Pulmonary artery endothelial cell (primary cell): ENCODE measurements at places on chromosomes 11 and 22. TPM values are rescaled to one million over a fixed set of nuclear protein-coding genes. Genes with fewer than 3 reads are reported as not detected.

The OR52N4 gene
- total RNA-seq: not detected in 2 replicates

DNA sequence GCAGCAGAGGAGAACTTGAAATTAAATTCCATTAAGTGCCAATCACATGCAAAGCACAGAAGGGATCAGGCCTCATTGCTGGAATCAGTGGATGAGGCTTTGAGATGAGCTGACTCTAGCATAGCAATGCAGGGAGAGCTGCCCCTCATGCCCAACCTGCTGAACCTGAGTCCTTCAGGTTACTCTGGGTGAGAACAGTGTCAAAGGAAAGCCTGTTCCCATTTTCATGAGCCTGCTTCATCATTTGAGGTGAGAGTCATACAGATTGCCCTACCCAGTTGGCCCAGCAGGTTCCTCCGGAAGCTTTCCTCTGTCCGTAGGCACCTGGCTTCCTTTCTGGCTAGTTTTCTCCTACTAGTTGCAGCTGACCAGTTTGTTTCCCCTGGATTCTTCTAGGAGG is 25.9 kb upstream of the ZBTB16 start:
- DNase-seq: no peak

- no peak for DNase-seq
Observed at GRCh38 chr11:75346912-75347647, 4.4 kb downstream of the ARRB1 start.

- peak; percentile 15 for DNase-seq
Observed at GRCh38 chr22:35231585-35232084, 25.7 kb upstream of the HMGXB4 start.

DNA sequence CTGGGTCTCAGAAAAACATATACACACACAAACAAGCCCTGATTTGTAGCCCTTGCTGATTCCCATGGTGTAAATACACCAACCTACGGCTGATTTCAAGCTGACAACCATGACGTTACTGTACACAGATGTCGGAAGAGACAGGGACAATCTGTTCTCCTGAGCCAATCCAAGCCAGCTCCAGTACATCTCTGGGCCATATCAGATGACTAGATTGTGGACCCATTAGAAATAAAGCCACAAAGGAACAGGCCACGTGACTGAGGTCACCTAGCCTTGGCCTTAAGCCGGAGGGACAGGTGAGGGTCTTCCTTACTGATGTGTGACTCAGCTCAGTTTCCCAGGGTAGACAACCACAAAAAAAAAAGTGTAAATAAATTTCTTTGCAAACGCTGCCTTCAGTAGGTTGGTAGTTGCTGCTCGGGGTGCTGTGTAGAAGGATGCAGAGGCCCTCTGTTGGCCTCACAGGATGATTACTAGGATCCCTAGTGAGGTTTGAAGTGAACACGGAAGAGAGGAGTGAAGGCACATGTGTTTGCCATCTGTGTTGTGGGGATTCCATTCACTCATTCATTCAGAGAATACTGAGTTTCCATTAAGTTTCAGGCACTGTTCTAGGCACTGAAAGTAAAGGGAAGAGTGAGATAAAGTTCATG is 99.0 kb upstream of the LARGE1 start:
- no peak for DNase-seq

DNA sequence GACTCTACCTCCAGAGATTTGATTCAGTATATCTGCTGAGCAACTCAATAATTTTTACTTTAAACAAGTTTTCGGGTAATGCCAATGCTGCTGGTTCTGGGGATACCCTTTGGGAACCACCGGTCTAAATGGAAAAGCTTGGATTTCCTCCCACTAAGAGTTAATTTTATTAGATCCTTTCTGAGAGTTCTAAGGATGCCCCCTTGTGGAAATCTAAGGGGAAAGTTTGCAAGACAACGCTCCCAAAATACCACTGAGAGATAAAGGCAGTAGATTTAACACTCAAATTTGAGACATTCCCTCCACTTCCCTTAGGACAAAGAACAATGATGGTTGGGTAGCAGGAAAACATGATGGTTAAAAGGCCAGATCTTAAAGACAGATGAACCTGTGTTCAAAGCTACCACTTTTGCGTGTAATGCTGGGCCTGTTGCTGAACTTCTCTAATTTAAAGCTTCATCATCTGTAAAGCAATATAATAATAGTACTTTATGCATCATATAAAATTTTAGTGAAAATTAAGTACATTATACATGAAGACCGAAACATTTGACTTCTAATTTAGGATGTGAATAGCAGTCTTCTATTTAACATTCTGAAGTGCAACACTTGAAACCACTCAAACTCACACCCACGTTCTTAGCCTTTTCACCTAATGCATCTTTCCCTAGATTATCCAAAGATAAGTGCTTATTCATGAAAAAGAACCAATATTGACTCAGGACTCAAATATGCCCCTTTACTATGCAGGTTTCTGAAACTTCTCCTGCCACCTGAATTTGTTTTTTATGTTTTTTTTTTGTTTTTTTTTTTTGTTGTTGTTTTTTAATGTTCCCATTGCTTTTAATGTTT is 110.1 kb upstream of the LUZP2 start:
- no peak for DNase-seq

- peak; percentile 13 for DNase-seq
Observed at GRCh38 chr22:25488244-25489020, 76.0 kb upstream of the GRK3 start.

The IGSF22 gene
- not detected in 2 replicates for total RNA-seq

The SERPING1 gene
- total RNA-seq: 0.11 TPM in 1 of 2 replicates, not detected in the other

- DNase-seq: no peak
Observed at GRCh38 chr22:40648386-40648785, 11.9 kb upstream of the MRTFA start.

- DNase-seq: no peak
Observed at GRCh38 chr22:25567251-25567675, 2.8 kb downstream of the GRK3 start.

The ACTN3 gene
- 0.07 TPM in 2 replicates for total RNA-seq

GRCh38 chr22:41827671-41828070 is 5.2 kb upstream of the SREBF2 start:
- DNase-seq: no peak

GRCh38 chr11:19772480-19772879 is 59.8 kb downstream of the NAV2 start:
- no peak for DNase-seq

GRCh38 chr11:111542606-111543275 is 2.2 kb downstream of the LAYN start:
- no peak for DNase-seq

The ROM1 gene
- 6.1 and 11.1 TPM in 2 replicates for total RNA-seq

DNA sequence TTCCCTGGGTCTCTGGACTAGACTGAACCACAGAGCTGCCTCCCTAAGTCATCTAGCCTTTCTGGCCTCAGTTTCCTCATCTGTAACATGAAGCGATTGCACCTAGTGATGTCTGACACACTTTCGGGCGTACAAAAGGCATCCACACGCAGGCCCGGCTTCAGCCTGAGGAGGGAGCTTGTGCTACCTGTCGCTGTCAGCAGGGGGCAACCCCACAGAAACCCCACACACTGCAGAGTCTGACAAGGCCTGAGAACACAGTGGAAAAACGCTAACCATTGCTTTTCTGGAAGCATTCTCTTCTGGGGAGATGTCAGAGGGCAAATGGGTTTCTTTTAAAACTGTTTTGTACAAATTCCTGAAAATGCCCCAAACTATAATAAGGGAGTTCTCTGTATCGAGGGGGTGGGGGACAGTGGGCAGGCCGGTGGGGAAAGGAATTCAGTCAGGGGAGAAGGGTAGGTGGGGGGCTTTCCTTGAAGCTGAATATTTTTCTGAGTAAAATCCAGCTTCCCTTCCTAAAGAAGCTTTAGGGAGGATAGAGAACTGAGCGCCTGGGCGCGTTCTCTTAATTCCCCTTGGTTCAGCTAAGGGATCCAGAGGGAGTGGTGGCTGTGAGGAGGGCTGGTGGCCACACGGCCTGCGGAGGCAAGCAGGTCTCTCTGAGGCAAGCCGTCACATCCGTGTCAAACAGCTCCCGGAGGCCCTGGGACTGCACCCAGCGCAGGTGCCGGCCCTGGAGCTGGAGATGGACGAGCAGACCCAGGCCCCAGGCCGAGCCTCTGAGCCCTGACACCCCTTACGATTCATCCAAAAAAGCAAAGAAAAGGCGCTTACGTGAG is 533 bp downstream of the ELF5 start:
- peak; percentile 8 for DNase-seq
